ENCODE measurements at places on chromosomes 2 and 18.

DNA sequence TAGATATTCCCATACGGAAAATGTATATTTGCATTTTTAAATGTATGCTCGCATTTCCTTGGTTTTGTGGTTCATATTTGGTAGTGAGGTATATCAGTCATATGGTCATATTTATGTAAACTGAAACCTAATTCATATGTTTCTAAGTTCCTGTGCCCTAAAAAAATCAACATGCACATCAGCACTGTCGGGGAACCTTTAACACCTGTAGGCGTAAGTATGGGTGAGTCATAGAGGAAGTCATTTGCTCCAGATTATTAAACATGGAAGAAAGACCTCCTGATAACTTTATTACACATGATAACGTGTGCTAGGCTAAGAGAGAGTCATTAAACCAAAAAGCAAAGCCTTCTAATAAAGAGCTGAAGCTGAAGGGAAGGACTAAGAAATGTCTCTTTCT is 437.7 kb downstream of the NRXN1 start:
- no peak for DNase-seq

GRCh38 chr2:23566241-23567142 is 181.5 kb downstream of the KLHL29 start:
- no peak for DNase-seq

DNA sequence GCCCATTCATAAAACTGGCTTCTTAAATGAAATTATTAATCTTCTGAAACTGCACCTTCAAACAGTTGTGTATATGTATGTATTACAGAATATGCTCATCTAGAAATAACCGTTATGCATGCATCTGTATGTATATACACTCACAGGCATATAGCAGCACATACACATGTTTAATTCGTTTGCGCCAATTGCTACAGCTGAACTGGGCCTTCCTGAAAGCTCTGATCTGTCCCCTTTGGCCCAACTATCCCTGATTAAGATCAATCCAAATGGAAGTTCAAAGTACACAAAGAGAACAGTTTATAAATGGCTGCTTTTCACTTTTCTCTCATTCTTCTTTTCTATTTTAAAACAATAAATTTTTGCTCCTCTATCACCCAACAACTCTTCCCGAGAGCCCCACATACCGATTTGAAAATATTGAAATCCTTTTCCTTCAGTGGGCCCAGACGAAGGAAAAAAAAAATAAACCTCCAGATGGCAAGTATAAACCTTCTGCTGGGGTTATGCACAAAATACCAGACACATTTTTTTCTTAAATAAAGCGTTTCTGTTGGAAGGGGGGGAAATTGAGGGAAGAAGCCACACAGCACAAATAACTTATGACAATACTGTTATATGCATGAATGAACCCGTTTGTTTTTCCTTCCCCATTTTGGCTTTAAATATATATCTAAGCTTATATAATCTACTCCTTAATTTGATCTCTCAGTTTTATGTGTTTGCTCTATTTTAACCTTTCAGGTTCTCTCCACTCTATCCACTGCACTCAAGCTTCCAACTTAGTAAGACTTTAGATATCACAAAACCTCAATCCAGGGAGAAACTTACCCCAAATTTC is 267.3 kb downstream of the TCF4 start:
- no peak for DNase-seq

DNA sequence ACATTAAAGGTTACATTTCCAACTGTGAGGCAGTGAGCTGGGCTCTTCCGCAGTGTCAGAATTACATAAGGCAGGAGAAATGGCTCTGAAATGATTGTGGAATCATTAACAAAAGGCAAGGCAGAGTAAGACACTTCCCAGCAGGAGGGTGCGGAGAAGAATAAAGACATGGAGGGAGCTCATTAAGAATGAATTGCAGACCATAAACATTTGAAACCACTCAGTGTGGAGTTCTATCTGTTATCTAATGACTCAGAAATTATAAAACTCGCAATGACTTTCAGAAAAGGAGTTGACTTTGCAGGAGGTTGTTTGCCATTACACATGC is 77.0 kb downstream of the SMIM21 start:
- no peak for DNase-seq

DNA sequence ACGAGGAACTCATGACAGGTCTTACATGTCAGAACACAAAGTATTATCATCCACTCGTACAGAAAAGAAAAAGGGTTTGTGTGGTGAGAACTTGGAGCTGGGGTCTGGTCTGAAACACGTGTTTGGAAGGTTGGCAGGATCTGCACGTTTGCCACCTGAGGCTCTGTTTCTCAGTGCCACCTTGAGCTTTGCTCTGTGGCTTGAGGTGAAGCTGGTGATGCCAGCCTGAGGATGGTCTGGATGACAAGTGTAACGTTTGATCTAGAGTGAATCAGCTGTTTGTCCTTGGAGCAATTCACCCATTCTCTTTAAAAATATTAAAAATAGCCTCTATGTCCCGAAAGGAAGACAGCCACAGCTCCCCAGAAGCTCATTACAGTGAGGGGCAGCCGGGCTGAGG is 45.4 kb upstream of the KLF11 start:
- no peak for DNase-seq

GRCh38 chr2:40284797-40285196 is 167.1 kb downstream of the SLC8A1 start:
- no peak for DNase-seq

GRCh38 chr2:145740302-145740701 is 1220.4 kb upstream of the ZEB2 start:
- DNase-seq, result no peak

- DNase-seq, result no peak
These were observed 392.1 kb upstream of the HS6ST1 start for GRCh38 chr2:128710729-128711128.

GRCh38 chr2:5562426-5562825 is 129.8 kb upstream of the SOX11 start:
- no peak for DNase-seq

- DNase-seq, result peak; percentile 74
These were observed at the start of gene DES for GRCh38 chr2:219418155-219419011. TSS of gene DES (plus strand) at chr2:219418377. CDS start at chr2:219418463, 86 bp downstream.

GRCh38 chr2:240455272-240455646 is 19.8 kb downstream of the GPC1 start:
- DNase-seq, result no peak

DNA sequence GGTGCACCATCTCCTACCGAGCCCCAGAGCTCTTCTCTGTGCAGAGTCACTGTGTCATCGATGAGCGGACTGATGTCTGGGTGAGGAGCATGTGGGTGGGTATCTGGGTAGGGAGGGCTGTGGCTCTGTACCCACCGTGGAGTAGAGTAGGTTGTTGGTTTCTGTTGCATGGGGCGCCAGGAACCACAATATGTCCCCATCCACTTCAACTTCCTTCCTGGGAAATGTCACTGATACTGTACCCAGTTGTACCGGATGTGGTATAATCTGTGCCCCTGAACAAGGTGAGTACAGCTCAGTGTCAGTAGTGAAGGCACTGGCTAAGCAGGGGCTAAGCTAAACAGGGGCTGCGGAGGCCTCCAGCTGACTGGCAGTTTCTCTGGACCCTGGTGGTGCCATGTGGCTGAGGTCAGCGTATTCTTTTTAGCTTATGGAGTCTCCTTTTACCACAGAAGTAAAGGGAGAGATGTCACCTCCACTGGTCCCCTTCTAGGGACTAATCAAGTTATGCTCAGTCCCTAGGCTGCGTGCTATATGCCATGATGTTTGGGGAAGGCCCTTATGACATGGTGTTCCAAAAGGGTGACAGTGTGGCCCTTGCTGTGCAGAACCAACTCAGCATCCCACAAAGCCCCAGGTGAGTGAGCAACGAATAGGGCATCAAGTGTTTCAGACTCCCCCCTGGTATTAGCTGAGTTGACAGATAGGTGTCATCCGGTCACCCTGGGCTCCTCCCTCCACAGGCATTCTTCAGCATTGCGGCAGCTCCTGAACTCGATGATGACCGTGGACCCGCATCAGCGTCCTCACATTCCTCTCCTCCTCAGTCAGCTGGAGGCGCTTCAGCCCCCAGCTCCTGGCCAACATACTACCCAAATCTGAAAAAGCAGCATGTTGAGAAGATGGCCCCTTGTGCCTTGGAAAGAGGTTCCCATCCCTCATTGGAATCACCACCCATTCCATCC is 2.7 kb downstream of the STK16 start:
- no peak for DNase-seq

GRCh38 chr2:141523199-141523598 is 607.6 kb downstream of the LRP1B start:
- no peak for DNase-seq

GRCh38 chr18:23311351-23312121 is 141.6 kb upstream of the RIOK3 start:
- peak; percentile 52 for DNase-seq

- DNase-seq, result peak; percentile 65
These were observed 24.2 kb upstream of the RHOB start for GRCh38 chr2:20422402-20423271.

- no peak for DNase-seq
These were observed 156.3 kb downstream of the EML6 start for GRCh38 chr2:54879598-54880332.

- DNase-seq, result no peak
These were observed 40.7 kb upstream of the C2orf66 start for GRCh38 chr2:196849895-196850294.

GRCh38 chr2:219658874-219659273 is 31.4 kb downstream of the SLC4A3 start:
- DNase-seq, result no peak

GRCh38 chr2:45128580-45128997 is 119.3 kb upstream of the SIX2 start:
- DNase-seq, result no peak

- DNase-seq, result no peak
These were observed 1.2 kb upstream of the ALPP start for GRCh38 chr2:232377319-232377718.

DNA sequence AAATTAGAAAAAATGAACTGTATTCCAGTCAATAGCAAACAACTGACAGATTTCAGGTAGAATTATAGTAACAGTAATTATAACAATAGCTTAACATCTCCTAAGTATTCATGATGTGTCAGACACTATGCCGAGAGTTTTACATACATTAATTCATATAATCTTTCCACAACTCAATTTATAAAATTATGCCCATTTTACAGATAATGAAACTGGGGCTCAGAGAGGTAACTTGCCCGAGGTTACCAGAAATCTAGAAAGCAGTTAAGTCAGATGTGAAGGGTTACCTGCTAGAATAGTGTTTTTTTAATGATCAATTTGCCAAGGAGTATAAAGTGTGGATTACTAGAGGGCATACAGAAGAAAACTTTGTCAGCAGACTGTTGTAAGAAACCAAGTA is 12.2 kb downstream of the NBAS start:
- no peak for DNase-seq

GRCh38 chr2:145558617-145559350 is 1038.9 kb upstream of the ZEB2 start:
- no peak for DNase-seq

DNA sequence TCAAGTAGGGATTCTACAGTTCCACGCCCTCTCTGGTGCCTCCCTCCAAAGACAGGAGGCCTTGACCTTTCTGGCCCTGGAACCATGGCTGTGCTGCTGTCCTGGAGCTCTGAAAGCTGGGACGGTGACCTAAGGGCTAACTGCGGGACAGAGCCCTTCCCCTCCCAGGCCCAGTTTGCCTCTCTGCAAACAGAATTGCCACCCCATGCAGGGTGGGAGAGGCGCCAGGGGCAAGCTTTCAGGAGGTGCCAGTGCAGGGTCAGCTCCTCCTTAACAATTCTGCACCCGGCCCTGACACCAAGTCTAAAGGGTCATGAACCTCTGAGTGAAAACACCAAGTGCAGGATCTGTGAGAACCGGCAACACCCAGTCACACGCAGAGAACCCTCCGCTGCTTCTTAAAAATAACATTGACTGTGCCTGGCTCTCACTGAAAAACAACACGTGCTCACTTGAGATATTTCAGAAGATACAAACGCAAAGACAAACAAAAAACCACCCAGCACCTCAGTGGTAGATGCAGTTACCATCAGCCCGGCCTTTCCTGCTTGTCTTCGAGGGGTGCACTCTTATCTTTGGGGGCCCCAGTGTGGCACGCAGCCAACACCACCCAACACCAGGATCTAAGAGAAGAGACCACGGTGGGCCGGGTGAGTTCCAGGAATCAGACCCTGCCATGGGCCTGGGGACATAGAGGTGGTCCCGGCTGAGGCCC is 1.1 kb upstream of the SNED1 start:
- no peak for DNase-seq

- DNase-seq, result no peak
These were observed 219.8 kb downstream of the ZRANB3 start for GRCh38 chr2:135311268-135311667.

- DNase-seq, result no peak
These were observed 98.1 kb downstream of the ZEB2 start for GRCh38 chr2:144421606-144422510.

- no peak for DNase-seq
These were observed 32.2 kb downstream of the DGKD start for GRCh38 chr2:233386382-233387041.

- no peak for DNase-seq
These were observed 14.7 kb downstream of the CYP27A1 start for GRCh38 chr2:218796691-218797090.

DNA sequence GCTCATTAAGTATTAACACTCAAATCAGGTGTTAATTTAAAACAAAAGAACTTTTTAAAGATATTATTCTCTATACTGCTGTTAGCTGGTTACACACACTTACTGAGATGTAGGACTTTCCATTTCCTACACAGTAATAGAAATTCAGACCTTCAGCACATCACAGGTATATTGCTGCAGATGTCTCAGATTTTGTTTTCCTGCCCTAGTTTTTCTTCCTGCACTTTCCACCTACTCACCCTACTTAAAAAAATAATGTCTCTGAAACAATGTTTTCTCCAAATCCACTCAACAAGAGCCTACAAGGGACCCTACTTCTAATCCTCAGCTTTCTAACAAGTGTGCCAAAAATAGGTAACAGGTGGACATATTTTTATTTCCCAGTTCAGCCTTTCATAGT is 43.9 kb downstream of the DYM start:
- DNase-seq, result no peak

Data from left hindlimb (tissue), 1 donor.